ENCODE measurements at places on chromosomes 7 and 10. TPM values are rescaled to one million over a fixed set of nuclear protein-coding genes. Genes with fewer than 3 reads are reported as not detected.

The PRSS1 gene
- 5.6 TPM for total RNA-seq

The EPO gene
- total RNA-seq, result not detected

The NEUROG3 gene
- not detected for total RNA-seq

The SLC29A4 gene
- total RNA-seq, result 2.2 TPM

The HSPA12A gene
- 25.7 TPM for total RNA-seq

DNA sequence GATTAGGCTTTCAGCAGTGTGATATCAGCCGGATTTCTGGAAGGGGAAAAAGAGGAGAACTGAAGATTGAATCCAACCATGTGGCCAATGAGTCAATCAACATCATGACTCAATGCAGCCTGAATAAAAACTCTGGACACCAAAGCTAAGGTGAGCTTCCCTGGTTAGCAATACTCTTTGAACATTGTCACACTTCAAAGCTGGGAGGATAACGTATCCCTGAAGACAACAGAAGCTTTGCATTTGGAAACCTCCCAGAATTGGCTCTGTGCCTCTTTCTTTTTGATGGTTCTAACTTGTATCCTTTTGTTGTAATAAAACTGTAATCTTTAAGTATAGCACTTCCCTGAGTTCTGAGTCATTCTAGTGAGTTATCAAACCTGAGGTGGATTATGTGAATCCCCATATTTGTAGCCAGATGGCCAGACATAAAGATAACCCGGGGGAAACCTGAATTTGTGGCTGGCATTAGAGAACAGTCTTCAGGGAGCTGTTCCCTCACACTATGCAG is 284.4 kb downstream of the IPMK start:
- H3K36me3 ChIP-seq, result no peaks in the 10 kb centered on the region
- no peak for DNase-seq
- H3K27me3 ChIP-seq, result no peaks in the 10 kb centered on the region
- H3K27ac ChIP-seq, result no peak overlapping the region
- no peaks in the 10 kb centered on the region for H3K4me1 ChIP-seq

DNA sequence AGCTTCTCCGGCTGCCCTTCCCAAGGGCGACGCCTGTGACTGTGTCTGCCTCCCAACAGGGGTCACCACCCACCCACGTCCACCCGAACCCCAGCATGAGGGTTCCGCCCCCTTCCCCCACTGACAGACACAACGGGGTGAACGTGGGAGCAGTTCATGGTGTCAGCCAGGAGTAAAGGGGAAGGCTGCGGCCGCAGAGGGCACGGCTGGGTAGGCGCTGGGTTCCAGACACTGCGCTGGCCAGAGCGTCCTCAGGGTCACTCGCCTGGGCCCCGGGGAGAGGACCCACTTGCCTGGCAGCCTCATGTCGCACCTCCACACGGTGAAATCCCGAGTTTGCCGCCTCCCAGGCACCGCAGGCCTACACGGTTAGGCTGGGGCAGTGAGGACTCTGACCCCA is 21.1 kb downstream of the INTS1 start:
- H3K27ac ChIP-seq, result no peak overlapping the region
- no peaks in the 10 kb centered on the region for H3K36me3 ChIP-seq
- no peaks in the 10 kb centered on the region for H3K27me3 ChIP-seq
- no peaks in the 10 kb centered on the region for H3K4me1 ChIP-seq
- no peak overlapping the region for H3K4me3 ChIP-seq
- DNase-seq, result no peak

GRCh38 chr10:22427890-22428571 is 82.7 kb downstream of the SPAG6 start:
- DNase-seq, result no peak
- H3K27ac ChIP-seq, result no peak overlapping the region
- H3K36me3 ChIP-seq, result no peaks in the 10 kb centered on the region

DNA sequence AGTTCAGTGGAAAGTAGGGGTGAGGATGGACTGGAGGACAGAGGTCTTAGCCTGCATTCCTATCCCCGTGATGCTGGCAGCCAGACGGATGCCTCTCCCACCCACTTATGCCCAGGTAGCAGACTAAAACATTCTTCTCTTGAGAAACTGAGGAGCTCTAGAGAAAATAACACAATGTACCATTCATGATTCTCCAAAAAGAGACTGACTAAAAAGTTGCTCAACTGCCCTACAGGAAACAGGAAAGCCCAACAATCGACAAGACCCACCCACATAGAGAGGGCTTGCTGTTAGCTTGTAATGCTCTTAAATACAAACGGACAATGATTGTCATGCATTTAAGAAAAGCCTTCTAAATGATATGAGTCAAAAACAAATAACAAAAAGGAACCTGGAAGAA is 33.2 kb upstream of the PDE1C start:
- no peak overlapping the region for H3K4me3 ChIP-seq
- no peak overlapping the region for H3K27ac ChIP-seq
- no peaks in the 10 kb centered on the region for H3K4me1 ChIP-seq

GRCh38 chr7:80722616-80723195 is 84.3 kb downstream of the CD36 start:
- no peak overlapping the region for H3K27ac ChIP-seq
- H3K36me3 ChIP-seq, result no peaks in the 10 kb centered on the region
- no peaks in the 10 kb centered on the region for H3K4me1 ChIP-seq
- peak; percentile 84 for DNase-seq
- no peak overlapping the region for H3K4me3 ChIP-seq
- no peaks in the 10 kb centered on the region for H3K27me3 ChIP-seq

DNA sequence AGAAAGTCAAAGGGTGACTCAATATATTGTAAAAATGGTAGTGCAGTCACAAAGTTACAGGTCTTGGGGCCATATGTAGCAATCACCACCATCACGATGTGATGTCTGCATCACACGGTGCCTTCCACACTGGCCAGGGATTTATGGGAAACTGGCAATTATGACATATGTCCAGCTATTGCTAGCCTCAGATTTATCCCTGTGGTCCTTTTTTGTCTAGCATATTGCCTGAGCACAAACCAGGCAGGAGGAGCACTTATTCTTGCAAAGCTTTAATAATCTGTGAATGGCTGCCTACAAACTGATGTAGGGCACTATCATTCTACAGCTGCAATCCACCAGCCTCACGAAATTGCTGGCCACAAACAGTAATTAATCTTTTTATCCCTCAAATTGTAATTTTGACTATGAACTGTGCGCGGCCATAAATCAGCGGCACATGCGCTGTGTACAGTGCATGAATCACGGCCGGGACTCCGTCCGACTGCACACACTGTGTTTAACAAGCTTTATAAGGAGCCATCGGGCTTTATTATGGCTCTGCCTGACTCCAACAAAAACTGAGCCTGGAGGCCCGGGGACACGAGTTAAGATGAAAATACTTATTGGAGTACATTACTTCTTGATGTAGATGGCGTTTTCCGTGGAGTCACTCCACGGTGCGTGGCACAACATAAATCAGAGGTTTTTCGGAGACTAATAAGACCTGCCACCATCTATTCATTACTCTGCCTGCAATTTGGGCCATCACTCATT is 115.2 kb downstream of the EBF3 start:
- peak; percentile 65 for DNase-seq
- H3K4me1 ChIP-seq, result no peaks in the 10 kb centered on the region
- H3K27ac ChIP-seq, result no peak overlapping the region

DNA sequence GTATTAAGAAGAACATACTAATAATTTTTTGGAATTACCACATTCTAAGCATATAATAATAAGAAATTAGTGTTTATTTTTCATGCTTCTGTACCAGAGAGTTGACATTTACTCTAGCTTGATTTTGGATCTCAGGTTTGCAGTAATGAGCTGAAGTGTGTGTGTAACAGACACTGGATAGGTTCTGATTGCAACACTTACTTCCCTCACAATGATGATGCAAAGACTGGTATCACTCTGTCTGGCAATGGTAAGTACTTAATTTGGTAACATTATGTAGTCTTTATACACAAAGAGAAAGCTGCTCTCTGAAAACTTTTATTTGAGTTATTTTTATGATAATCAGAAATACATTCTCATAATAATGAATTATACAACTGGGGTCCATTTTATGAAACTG is 54.1 kb downstream of the SRI start:
- H3K27ac ChIP-seq, result no peak overlapping the region
- H3K4me1 ChIP-seq, result no peaks in the 10 kb centered on the region
- DNase-seq, result no peak
- H3K27me3 ChIP-seq, result no peaks in the 10 kb centered on the region

DNA sequence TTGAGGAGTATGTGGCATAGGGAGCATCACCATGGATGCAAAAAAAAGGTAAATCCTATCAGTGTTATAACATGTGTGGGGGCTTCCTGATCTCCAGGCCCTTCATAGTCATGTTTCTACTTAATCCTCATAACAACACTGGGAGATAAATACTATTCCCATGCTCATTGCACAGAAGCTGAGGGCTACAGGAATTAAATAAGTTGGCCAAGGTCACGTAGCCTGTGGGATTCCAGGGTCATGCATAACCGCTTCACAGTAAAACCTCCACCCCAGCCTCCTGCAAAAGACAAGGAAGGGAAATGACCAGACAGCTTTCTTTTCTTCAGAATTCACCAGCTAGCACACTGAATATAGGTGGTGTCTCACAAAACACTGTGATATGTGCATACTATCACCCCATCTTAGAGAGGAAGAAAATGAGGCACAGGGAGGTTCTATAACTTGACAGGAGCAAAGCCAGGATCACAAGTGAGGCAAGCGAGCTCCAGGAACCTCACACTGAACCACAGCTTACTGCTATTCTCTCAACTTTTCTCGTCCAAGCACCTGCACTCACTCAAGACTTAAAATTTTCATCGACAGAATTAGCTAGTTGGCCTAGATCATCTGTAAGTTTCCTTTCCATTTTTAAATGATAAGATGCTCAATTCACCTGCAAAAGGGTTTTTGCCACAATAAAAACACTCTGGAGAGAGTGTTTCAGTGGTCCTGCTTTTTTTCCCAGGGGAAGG is 13.4 kb downstream of the JAZF1 start:
- no peaks in the 10 kb centered on the region for H3K4me1 ChIP-seq
- no peak overlapping the region for H3K4me3 ChIP-seq
- DNase-seq, result no peak

GRCh38 chr10:115141254-115141653 is 48.1 kb downstream of the ATRNL1 start:
- no peak for DNase-seq
- H3K4me3 ChIP-seq, result no peak overlapping the region
- no peaks in the 10 kb centered on the region for H3K36me3 ChIP-seq
- H3K4me1 ChIP-seq, result no peaks in the 10 kb centered on the region

GRCh38 chr7:29194594-29195427 is at the start of gene CHN2:
Gene CHN2 (plus strand): TSS chr7:29194775.
- peak; percentile 85 for DNase-seq
- H3K27me3 ChIP-seq, result no peaks in the 10 kb centered on the region
- H3K4me3 ChIP-seq, result peak within 1 kb of the TSS; percentile 14
- H3K36me3 ChIP-seq, result no peaks in the 10 kb centered on the region

DNA sequence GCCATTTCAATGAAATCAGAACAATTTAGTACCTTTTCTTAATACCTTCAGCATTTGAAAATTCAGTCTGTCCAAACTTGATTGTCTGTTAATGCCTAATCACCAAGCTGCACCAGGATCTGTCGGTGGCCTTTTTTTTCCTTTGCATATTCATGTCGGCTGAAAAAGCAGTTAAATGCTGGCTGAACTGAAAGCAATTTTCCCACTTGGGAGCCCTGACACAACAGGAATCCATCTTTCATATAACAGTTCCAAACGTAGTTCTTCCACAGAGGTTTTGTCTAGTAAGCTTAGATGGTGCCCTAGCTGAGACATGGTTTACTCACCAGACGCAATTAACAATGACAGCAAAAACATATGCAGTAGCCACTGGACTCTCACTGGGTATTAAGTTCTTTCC is 83.6 kb upstream of the CHCHD3 start:
- H3K4me1 ChIP-seq, result no peaks in the 10 kb centered on the region
- no peaks in the 10 kb centered on the region for H3K27me3 ChIP-seq
- H3K36me3 ChIP-seq, result no peaks in the 10 kb centered on the region
- no peak overlapping the region for H3K4me3 ChIP-seq
- DNase-seq, result no peak
- no peak overlapping the region for H3K27ac ChIP-seq

- DNase-seq, result no peak
- no peaks in the 10 kb centered on the region for H3K27me3 ChIP-seq
- H3K4me3 ChIP-seq, result no peak overlapping the region
- no peaks in the 10 kb centered on the region for H3K36me3 ChIP-seq
- no peaks in the 10 kb centered on the region for H3K4me1 ChIP-seq
Measured at GRCh38 chr7:48158404-48158803, 12.9 kb upstream of the ABCA13 start.

- H3K36me3 ChIP-seq, result no peaks in the 10 kb centered on the region
- no peaks in the 10 kb centered on the region for H3K4me1 ChIP-seq
- H3K27me3 ChIP-seq, result no peaks in the 10 kb centered on the region
- H3K27ac ChIP-seq, result peak overlapping the region; percentile 93
- H3K4me3 ChIP-seq, result no peak overlapping the region
Measured at GRCh38 chr7:5429857-5430611, 6.4 kb upstream of the TNRC18 start.

DNA sequence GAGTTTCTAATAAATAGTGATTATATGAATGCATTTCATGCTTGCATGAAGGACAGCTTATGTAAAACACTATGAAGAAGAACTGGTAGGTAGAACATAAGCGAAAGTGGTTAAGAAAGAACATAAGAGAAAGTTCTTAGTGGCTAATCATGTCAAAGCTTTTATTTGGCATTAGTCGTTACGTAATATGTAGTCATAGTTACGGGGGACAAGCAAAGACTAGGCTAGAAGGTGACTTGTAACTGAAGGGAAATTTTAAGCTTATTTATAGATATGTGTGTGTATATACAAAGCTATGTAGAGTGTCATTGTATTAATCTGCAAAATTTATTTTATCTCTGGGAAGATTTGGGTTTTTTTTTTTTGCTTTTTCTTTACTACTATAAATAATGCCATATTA is 36.9 kb downstream of the CAPZA2 start:
- no peaks in the 10 kb centered on the region for H3K36me3 ChIP-seq
- no peak for DNase-seq
- no peaks in the 10 kb centered on the region for H3K27me3 ChIP-seq
- H3K4me3 ChIP-seq, result no peak overlapping the region
